ENCODE measurements at places on chromosomes 11 and 22.

DNA sequence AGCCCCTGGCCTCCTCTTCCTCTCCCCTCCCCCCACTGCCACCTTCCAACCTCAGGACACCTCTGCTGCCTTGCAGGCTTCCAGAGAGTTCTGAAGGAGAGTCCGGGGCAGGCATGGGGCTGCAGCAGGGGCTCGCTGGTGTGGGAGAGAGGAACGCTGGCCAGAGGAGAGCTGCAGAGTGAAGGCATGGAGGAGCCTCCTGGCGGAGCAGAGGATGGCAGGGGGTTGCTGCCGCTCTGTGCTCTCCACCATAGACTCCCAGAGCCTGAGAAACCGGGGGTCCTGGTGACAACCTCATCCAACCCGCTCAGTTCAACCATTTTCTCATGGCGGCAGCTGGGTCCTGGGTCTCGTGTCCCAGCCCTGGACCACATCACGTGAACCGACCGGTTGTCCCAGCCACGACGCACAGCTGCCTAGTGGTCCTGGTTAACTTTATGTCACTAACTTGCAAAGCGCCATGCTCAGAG is 17.5 kb downstream of the MRGPRG start:
- DNase-seq: no peak

DNA sequence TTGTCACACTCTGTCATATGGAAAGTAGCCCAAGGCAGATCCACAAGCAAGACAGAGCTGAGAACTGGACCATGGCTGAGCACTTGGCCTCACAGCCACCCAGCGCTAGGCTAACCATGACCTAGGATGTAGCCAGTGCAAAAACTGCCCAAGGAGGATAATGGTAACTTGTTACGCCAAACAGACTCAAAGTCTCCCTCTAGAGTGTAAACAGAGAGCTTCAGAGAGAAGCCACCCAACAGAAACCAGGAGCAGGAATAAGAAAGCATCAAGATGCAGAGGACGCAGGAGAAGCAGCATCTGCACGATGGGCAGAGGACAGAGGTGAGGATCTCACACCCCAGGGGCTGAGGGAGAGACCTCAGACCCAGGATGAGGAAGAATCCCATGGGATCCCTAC is 97.9 kb downstream of the RCN1 start:
- DNase-seq: no peak

GRCh38 chr11:75262436-75262835 is 21.9 kb downstream of the TPBGL start:
- DNase-seq: no peak

DNA sequence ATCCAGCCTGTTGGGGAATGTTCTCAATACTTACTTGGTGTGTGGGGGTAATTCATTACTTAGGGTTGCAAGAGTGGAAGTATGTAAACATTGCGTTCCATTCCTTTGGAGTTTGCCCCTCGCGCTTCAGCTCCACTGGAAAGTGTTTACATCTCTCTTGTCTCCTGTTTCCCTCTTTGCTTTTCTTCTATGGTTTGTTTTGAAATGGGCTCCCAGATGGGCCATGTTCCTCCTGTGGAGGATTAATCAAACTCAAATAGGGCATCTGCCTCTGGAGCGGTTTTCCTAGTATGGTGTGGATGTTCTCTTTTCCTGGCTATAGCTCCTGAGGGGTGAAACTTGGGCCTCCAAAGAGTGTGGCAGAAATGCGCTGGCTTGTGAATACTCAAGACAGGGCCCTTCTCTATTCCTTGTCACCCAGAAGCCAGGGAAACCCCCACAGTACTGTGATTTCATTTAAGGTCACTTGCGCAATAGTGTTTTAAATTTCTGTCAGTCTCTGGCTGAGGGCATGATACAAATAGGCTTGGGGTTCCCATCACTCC is 51.9 kb downstream of the CD44 start:
- no peak for DNase-seq

DNA sequence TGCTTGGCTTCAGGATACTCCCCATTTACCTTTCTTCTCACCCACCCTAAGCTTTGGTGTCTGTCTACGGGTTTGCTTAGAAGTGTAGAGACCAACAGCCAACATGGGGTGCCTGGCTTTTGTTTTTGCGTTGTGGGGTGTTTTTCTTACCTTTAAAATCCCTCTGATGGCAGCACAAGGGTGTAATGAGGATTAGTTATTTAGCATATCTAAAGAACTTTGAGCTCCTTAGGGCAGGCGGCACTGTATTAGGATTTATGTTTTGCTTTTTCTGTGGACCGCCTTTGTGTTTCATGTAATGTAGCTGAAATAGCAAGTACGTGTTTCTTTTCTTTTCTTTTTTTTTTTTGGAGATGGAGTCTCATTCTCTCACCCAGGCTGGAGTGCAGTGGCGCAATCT is 8.9 kb downstream of the AP2A2 start:
- DNase-seq: no peak

GRCh38 chr11:2524446-2525165 is 79.8 kb downstream of the KCNQ1 start:
- DNase-seq: no peak

DNA sequence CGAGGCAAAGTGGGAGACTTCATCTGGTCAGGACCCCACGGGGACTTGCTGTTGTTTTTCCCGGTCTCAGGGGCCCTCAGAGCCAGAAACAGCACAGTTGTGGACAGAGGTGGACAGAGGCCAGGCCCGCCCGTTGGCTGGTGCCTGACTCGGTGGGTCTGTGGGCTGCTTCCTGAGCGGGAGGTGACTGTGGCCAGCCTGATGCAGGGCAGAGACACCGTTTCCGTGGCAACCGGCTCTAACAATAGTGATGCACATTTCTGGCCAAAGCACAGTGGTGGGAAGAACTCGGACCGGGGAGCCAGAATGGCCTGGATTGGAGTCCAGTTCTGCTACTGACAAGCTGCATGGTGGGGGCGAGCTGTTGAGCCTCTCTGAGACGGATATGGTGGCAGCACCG is 58.7 kb upstream of the ATXN10 start:
- DNase-seq: no peak

DNA sequence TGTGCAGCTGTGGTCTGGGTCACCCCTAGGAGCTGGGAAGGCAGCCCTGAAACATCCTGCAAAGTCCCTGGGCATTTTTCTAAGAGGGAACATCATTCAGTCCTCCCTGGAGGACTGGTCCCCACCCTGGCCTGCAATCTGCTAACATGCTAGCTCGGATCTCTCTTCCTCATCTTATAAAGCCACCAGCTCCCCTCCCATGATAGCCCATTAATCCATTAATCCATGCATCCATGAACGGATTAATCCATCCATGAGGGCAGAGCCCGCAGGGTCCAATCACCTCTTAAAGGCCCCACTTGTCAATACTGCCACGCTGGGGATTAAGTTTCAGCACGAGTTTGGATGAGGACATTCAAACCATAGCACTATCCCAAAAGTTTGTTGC is 12.1 kb downstream of the PRG3 start:
- no peak for DNase-seq

- DNase-seq: no peak
These were observed 5.2 kb upstream of the LIF start for GRCh38 chr22:30251711-30252110.

DNA sequence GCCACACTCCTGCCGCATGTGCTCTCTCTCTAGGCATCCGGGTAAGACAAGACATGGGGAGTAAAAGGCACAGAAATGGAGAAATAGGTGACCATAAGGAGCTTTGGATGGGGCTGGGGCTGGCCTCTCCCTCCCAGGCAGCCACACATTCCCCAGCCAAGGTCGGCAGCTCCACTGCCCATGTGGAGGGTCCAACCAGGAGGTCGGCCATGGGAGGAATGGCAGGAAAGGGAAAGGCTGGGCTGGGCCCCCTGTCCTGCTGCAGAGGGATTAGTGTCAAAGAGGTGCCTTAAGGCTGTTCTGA is 460 bp upstream of the MUC5AC start:
- DNase-seq: no peak

GRCh38 chr22:45185718-45186514 is 22.2 kb downstream of the NUP50 start:
- DNase-seq: no peak

DNA sequence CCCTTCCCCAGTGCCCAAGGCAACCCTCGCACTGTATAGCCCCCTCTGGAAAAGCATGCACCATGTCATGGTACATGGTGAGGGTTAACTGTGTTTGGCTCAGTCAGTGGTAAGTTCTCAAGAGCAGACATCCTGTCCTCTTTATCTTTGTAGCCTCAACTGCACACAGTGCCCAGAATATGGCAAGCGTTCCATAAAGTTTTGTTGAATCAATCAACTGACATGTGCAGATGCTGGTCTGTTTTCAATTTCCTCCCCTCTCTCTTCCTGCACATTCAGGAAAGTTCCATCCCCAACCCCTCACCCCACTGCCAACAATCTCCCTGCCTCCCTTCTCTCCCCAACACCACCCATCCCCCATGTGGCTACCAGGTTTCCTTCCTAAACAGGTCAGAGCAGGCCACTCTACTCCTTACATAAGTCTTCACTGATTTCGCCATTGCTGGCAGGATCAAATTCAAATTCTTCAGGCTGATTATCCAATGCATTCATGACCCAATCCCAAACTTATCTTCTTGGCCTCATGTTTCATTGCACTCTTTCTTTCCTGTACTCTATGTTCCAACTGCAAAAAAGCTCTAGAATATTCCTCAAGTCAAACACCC is 15.5 kb upstream of the TMPRSS5 start:
- DNase-seq: no peak

DNA sequence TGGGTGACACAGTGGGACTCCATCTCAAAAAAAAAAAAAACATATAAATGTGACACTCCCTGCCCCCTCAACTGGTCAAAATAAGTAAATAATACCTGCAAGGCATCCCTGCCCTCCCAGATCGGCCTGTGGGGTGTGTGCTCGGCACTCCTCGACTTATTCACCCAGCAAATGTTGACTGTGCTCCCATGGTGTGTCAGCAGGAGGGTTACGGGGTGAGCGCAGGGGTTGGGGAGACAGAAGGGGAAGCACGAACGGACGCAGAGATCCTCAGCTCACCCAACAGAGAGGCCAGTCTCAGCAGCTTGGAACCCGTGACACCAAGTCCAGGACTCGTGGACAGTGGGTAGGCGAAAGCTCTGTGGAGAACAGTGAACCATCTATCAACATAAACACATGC is 1.6 kb upstream of the ADM2 start:
- no peak for DNase-seq

- DNase-seq: no peak
These were observed 239.0 kb downstream of the CTTN start for GRCh38 chr11:70637186-70637800.

- no peak for DNase-seq
These were observed 18.6 kb downstream of the TSKU start for GRCh38 chr11:76801736-76802135.

DNA sequence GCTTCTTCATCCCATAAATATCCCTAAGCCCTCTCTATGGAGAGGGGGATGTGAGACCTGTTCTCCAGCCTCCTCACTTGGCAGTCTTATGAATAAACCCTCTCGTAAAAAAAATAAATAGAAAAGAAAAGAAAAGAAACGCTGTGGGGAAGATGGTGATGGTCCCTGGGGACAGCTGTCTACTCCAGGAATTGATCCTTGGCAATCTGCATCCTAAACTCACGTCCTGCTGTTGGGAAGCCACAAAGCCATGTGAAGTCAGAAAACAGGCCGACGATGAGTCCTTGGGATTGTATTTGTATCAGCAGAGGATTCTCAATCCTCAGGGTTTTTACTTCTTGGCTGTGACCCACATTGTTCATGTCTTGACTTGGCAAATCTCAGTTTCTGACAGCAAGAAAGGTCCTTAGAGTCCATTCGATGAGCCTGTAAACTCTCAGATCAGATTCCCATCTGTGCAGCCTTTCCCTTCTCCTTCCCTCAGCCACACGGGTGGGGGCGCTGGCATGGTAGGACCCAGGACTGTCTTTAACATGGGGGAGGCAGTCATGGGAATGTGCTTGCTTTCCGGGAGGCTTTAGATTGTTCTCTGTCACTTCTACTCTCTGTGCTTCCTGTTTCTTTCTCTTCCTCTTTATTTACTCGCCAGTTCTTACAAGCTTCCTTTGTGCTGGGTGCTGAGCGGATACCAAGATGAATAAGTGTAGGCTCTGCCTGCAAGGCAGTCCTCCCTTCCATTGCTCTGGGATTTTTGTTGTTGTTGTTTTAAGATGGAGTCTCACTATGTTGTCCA is 24.9 kb downstream of the TCP11L1 start:
- no peak for DNase-seq

DNA sequence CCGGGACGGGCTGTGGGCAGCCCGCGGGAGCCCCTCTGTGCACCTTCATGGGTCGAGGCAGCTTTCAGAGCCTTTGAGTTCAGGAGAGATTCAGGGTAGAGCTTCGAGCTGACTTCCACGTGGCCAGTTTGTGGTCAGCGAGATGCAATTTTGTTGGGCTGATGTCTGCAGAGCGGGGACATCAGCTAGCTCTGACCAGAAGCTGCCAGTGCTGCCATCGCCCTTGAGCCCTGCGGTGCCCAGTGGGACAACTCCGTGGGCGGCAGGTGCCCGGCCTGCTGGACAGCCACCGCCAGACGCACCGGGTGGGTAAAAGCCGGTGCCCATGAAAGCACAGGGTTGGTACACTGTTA is 719 bp downstream of the TALDO1 start:
- no peak for DNase-seq

DNA sequence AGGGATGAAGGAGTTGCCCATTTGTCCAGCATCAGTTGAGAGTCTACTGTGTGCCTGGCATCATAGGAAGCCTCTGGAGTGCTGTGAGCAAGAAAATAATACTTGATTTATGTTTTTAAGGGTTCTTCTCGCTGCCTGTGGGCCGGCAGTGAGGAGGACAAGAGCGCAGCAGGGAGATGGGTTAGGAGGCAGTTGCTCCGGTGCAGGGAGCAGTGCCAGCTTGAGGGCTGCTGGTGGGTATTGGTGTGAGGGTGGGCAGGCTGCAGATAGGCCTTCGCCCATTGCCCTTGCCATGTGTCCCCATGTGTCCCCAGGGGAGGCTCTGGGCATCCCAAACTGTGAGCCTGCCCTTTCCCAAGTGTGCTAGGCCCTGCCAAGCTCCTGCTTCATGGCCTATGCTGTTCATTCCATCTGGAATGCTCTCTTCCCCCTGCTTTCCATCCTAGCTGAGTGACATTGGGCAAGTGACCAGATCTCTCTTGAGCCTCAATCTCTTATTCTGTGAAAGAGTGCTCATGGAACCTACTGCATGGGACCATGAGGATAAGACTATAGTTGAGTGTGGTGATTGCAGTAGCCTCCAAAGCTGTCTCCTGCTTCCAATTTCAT is 19.8 kb downstream of the BMAL1 start:
- no peak for DNase-seq
